ENCODE measurements at places on chromosomes 1 and 21. TPM values are rescaled to one million over a fixed set of nuclear protein-coding genes. Genes with fewer than 3 reads are reported as not detected.

- no peaks in the 10 kb centered on the region for H3K36me3 ChIP-seq
- peaks cover 3% of the 10 kb centered on the region for H3K27me3 ChIP-seq
- H3K4me1 ChIP-seq, result no peaks in the 10 kb centered on the region
Measured at GRCh38 chr1:16644193-16644481, 22.6 kb downstream of the RNU1-3 start.

- no peak overlapping the region for H3K27ac ChIP-seq
- no peaks in the 10 kb centered on the region for H3K27me3 ChIP-seq
- DNase-seq, result no peak
- no peaks in the 10 kb centered on the region for H3K4me1 ChIP-seq
- no peaks in the 10 kb centered on the region for H3K36me3 ChIP-seq
Measured at GRCh38 chr1:45385302-45385701, 45.1 kb upstream of the MUTYH start.

- no peaks in the 10 kb centered on the region for H3K36me3 ChIP-seq
- no peak for DNase-seq
- peaks cover 6% of the 10 kb centered on the region for H3K4me1 ChIP-seq
Measured at GRCh38 chr1:178543290-178543607, 30.3 kb downstream of the TEX35 start.

Gene RHOU
- 0.57 TPM for total RNA-seq

Gene ACTL8
- not detected for total RNA-seq

DNA sequence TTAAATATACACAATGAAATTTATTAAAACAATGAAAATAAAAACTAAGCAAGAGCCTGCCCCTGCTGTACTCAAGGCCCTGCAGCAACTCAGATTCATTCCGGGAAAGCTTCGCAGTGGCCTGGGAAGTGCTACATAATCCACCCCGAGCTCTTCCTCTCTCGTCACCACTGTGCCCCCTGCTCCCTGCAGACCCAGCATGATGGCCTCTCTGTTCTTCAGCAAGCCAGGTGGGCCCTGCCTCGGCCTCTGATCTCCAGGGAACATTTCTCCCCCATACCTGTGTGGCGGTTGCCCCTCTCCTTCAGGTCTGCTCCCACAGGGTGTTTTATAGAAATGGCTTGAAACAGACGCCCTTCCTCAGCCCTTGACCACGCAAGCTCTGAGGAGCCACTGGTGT, 10.6 kb downstream of the RNF187 start:
- no peak overlapping the region for H3K4me3 ChIP-seq
- peaks cover 28% of the 10 kb centered on the region for H3K4me1 ChIP-seq
- peaks cover 26% of the 10 kb centered on the region for H3K36me3 ChIP-seq
- DNase-seq, result no peak
- H3K27me3 ChIP-seq, result no peaks in the 10 kb centered on the region

Gene CCDC24
- total RNA-seq, result 2.7 TPM

DNA sequence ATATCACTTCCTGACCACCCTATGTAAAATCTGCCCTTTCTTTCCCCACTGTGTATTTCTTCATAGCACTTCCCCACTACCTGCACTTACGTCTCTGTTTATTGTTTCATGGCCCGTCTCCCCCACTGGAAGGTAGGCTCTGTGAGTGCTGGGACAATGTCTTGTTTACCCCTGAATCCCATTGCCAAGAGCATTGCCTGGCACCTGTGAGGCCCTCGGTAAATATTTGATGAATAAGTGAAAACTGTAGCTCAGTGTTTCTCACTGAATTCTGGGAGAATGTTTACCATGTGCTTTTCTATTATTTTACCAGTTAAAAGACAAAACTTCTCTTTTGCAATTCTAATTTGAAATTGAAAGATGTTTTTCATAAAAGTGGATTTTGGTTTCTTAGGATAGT, 11.8 kb downstream of the NFASC start:
- H3K27me3 ChIP-seq, result peaks cover 4% of the 10 kb centered on the region
- H3K27ac ChIP-seq, result no peak overlapping the region
- no peak overlapping the region for H3K4me3 ChIP-seq
- H3K4me1 ChIP-seq, result no peaks in the 10 kb centered on the region
- no peaks in the 10 kb centered on the region for H3K36me3 ChIP-seq
- no peak for DNase-seq

Gene ZBTB8A
- 0.33 TPM for total RNA-seq

DNA sequence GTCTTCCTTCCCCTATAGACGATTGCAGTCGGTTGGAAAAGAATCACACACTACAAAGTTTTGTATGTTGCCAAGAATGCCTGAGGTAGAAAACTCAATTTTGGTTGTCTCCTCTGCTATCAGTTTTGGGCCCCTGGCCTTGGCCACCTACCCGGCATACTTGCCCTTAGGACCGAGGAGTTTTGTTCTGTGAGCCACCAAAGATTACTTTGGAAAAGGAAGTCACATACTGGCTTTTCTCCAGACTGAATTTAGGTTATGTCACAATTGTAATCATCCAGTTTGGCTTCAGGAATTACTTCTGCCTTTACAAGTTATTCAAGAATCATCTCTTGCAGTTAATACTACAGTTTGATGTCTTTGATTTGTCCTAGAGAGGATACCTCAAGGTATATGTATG, 71.4 kb downstream of the RGL1 start:
- peaks cover 1% of the 10 kb centered on the region for H3K27me3 ChIP-seq
- H3K4me3 ChIP-seq, result no peak overlapping the region
- peaks cover 9% of the 10 kb centered on the region for H3K4me1 ChIP-seq

Gene IQGAP3
- 16.9 TPM for total RNA-seq

Gene AZIN2
- total RNA-seq, result 2.9 TPM

DNA sequence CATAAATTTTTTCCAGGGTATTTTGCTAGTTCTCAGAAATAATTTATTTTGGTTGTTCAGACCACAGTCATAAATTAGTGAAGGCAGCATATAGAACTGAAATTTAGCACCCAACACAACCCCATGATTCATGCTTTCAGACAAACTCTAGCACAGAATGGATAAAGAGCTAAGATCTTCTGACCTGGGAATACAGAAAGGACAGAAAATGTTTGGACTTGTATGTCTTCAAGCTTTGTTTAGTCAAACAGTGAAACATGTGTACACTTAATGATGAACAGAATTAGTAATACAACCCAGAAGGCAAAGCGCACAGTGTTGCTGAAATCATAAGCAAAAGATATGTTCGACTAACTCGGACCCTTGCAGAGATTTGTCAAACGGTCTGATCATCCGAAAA, 205.6 kb downstream of the APP start:
- no peak overlapping the region for H3K4me3 ChIP-seq
- peaks cover 8% of the 10 kb centered on the region for H3K4me1 ChIP-seq
- DNase-seq, result no peak
- H3K36me3 ChIP-seq, result peaks cover 9% of the 10 kb centered on the region

Gene SPATA45
- 0.51 TPM for total RNA-seq

DNA sequence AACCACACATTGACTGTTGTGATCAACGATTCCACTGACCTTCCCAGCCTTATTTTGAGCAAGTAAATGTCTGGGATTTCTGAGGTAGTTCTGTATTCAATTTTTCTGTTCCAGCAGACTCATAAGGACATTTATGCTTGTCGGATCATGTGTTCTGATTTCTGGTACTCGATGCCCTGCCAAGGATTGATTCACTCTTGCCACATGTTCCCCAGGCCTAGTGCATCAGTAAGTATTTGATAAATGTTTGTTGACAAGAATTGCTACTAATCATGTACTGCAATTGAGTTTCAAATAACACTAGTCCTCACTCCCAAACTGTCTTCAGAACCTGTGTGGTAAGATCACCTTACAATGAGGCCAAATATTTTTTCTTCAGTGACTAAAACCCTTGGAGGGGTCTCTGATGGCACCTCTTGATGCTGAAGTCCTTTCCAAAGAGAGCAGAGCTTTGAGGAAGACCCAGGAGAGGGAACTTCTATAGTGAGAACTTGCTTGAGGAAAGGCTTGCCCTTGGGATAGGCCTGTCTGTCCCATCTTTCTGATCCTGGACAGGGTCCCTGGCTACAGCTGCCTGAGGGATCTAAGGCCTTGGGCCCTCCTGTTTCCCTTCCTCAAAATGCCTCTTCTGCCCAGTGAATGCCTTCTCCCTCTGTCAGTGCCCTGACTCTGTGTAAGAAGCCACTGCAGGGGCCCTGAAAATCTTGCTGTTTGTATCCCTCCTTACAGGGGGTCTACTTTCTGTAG, 115.8 kb upstream of the FAM78B start:
- no peak overlapping the region for H3K27ac ChIP-seq
- peaks cover 11% of the 10 kb centered on the region for H3K27me3 ChIP-seq
- no peak overlapping the region for H3K4me3 ChIP-seq

Gene LRRC71
- not detected for total RNA-seq

DNA sequence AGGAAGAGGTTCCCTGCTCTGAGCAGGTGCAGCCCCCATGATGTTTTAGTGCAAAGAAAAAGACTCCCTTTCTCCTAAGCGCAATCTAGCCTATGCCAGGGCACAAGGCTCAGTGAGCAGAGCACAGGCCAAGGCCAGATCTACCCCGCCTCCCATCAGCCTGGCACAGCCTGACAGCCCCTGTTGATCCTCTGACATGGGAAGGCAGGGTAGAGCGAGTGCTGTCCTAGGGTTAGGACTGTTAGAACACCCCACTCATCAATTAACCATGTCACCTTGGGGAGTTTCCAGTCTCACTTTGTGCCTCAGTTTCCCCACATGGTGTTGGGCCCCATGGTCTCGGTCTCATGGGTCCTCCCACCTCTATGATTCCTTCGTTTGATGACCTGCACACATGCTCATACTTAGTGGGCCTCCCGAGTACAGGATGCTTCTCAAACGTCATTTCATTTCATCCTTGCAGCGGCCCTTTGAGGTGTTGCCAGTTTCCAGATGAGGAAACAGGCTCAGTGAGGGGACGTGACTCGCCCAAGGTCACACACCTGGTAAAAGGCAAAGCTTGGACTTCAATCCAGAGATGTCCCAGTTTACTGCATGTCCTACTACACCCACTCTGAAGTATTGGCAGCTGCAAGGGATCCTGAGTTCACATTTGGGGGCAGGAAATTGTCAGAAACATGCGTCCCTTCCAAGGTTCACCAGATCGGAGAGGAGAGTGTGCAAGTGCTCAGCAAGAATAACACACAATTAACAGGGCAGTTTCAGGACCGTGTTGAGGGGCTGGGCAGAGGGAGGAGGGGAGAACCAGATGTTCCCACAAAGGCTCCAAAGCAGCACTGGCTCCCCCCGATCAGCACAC, 213.3 kb downstream of the TRABD2B start:
- H3K4me1 ChIP-seq, result no peaks in the 10 kb centered on the region
- no peak overlapping the region for H3K27ac ChIP-seq
- no peak for DNase-seq
- peaks cover 5% of the 10 kb centered on the region for H3K27me3 ChIP-seq
- H3K36me3 ChIP-seq, result no peaks in the 10 kb centered on the region

- H3K27me3 ChIP-seq, result no peaks in the 10 kb centered on the region
- peak overlapping the region; percentile 85 for H3K4me3 ChIP-seq
- DNase-seq, result no peak
- peaks cover 34% of the 10 kb centered on the region for H3K4me1 ChIP-seq
Measured at GRCh38 chr1:62688687-62689085, 500 bp upstream of the DOCK7 start.

Gene RORC
- total RNA-seq, result 9.9 TPM

- peaks cover 3% of the 10 kb centered on the region for H3K27me3 ChIP-seq
- H3K36me3 ChIP-seq, result no peaks in the 10 kb centered on the region
- no peaks in the 10 kb centered on the region for H3K4me1 ChIP-seq
- no peak overlapping the region for H3K27ac ChIP-seq
- no peak for DNase-seq
Measured at GRCh38 chr1:166307261-166308188, 140.7 kb upstream of the FAM78B start.

Gene HJV
- total RNA-seq, result not detected

Gene LORICRIN
- total RNA-seq, result not detected

- no peak for DNase-seq
- no peaks in the 10 kb centered on the region for H3K36me3 ChIP-seq
- H3K4me1 ChIP-seq, result no peaks in the 10 kb centered on the region
- H3K27ac ChIP-seq, result no peak overlapping the region
- H3K4me3 ChIP-seq, result no peak overlapping the region
Measured at GRCh38 chr1:3683992-3684391, 31.7 kb downstream of the TP73 start.
